ENCODE measurements at places on chromosomes 2 and 18.

GRCh38 chr2:11877764-11878163, 131.3 kb downstream of the LPIN1 start:
- DNase-seq = no peak

- no peak for DNase-seq
Observed at GRCh38 chr2:239578381-239578780, 177.6 kb upstream of the HDAC4 start.

DNA sequence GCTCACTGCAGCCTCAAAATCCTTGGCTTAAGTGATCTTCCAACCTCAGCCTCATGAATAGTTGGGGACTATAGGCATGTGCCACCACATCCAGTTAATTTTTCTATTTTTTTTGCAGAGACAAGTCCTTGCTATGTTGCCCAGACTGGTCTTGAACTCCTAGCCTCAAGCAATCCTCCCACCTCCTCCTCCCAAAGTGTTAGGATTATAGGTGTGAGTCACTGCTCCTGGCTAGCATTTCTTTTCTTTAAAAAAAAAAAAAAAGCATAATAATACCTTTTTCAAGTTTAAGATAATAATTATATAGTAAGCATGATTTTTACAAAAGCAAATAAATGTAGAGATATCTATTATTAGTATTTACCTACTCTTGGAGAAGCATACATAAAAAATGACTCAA, 36.1 kb downstream of the PPP4R1 start:
- no peak for DNase-seq

DNA sequence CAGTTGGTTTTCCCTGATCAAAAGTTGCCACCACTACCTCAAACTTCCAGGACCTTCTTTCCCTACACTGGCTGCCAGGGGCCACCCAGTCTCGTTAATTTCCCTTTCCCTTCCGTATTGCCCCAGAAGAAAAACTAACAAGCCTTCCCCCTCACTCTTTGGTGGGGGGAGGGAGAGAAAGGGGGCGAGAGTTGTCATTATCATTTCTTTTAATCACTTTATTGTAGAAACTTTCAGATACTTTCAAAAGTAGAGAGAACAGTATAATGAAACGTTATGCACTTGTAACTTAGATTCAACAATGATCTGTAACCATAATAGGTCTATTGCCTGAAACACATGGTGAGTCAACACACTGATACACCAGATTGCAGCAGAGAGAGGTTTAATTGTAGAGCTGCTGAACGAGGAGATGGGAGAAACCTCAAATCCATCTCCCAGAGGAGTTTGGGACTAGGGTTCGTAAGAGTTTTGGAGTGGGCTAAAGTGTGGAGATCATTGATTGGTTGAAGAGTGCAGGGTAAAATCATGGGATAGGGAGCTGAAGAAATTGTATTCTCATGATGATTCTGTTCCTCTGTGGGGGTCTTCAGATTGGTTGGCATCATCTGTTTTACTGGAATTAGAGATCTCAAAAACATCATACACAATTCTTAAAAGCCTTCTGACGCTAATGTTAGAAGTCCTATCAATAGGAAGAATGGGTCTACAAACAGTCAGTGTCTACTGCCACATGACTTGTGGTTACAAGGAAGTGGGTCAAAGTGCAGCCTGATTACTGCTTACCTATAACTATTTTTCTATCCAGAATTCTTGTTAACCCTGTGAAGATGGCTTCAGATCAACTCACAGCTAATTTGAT, 2.6 kb upstream of the RNF149 start:
- DNase-seq = no peak
